Stimulated activated CD4-positive, alpha-beta T cell treated with anti-CD3 and anti-CD28 coated beads, Interleukin-1b, Interleukin-23, amount 100 ng/mL, for 24 hours (primary cell): ENCODE measurements at places on chromosomes 3 and 15.

DNA sequence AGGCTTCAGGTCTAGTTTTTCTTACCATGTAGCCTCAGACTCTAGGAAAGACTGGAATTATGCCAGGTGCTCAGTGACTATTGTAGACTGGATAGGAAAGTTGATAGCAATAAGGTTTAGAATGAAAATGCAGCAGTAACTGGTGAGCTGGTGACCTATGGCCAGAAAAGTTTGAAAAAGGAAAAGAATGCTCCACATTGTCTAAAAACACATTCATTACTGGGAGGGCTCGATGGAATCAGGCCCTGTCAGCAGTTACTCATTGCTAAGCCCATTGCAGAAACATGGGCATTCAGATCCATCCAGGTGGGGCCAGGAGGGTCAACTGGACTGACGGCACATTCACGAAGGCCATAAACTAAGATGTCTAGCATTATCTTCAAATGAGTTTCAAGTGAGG, 8.7 kb upstream of the MBNL1 start:
- DNase-seq: no peak

DNA sequence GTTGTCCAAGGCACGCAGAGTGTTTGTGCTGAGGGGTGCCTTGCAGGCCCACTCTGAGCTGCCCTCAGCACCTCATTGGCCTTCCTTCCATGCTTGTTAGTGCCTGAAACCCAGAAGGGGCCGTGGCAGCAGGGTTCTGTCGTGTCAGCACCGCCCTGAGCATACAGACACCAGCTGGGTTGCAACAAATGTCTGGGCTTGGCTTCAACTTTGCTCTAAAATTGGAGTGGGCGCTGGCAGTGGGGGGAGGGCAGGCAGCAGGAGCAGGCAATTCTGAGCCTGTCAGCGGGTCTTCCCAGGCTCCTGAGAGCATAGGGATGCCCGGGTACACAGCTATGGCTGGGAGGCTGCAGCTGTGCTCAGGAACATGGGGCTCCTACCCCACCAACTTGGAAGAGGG, 464.3 kb downstream of the EPHA3 start:
- no peak for DNase-seq

DNA sequence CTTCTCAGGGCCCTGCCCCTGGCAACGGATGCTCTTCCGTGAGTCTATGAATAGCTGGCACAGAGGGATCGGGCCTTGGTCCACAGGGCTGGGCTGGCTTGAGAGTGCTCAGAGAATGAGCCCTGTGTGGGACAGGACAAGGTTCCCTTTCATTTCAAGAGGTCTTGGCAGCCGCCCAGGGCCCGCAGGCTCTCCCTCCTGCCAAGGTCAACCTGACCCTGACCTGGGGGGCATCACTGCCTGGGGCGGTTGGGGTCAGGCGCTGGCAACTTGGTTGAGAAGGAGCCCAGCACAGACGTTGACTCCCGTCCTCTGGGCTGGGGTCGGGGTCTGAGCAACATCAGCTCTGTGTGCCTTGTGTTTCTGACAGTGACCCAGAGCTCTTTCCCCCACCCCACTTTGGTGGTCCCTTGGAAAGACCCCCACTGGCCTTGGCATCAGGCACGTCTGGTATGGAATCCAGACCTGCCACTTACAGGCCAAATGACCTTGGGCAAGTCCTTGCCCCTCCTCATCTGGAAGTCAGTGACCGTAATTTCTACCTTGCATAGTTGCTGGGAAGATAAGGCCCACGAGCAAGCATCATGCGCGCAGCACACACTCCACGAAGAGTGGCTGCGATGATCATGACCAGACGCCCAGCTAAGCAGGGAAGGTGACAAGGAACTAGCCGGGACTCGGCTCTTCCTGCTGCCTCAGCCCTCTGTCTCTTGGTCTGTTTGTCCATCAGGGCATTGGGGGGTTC, 36.4 kb downstream of the EPHB3 start:
- DNase-seq: no peak

DNA sequence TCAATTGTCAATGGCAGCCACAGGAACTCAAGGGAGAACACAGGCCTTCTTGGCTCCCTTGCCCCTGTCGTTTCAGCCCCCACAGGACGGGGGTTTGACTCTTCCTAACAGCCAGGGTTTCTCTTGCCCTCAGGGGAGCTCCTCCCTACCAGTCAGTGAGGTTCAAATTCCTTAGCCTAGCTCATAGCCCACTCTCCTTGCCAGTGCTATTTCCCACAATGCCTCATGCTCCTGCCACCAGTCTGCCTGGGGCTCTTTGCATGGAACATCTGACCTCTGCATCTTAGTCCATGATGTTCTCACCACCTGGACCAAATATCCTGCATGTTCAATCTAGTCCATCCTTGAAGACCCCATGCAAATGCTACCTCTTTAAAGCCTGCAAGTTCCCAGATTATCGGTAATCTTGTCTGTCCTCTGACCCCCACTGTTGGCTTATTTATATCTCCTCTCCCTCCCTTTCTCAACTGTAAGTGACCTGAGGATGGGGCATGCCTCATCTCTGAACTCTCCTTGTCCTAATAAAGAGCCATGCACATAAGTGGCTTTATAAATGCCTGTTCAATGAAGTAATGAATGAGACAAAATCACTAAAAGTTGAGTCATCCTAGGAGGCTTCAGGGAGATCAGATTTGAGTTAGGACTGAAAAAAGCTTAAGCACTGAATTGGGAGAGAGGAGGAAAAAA, 78.0 kb downstream of the MYO1E start:
- DNase-seq: no peak

- no peak for DNase-seq
These were observed 253.3 kb downstream of the TBC1D5 start for GRCh38 chr3:17489139-17489538.

- no peak for DNase-seq
These were observed 3.7 kb downstream of the CHST13 start for GRCh38 chr3:126527455-126528211.

GRCh38 chr3:73582535-73582934, 42.2 kb downstream of the PDZRN3 start:
- no peak for DNase-seq

DNA sequence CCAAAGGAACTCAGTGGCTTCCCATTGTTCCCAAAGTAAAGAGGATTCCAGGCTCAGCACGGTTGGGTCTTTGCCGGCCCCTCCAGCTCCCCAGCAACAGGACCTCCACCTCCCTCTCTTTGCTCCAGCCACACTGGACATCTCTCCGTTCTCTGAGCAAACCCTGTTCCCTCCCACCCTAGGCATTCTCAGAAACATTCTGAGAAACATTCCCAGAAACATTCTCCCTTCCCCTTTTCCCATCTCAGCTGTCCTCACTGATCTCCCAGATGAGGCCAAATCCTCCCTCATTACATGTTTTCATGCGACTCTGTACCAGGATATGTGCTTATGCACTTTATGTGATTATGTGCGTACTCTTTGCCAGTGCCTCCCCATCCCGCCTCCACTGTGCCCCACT, 14.1 kb downstream of the CCDC33 start:
- DNase-seq: no peak
